ENCODE measurements at places on chromosomes 11 and 22. TPM values are rescaled to one million over a fixed set of nuclear protein-coding genes. Genes with fewer than 3 reads are reported as not detected.

DNA sequence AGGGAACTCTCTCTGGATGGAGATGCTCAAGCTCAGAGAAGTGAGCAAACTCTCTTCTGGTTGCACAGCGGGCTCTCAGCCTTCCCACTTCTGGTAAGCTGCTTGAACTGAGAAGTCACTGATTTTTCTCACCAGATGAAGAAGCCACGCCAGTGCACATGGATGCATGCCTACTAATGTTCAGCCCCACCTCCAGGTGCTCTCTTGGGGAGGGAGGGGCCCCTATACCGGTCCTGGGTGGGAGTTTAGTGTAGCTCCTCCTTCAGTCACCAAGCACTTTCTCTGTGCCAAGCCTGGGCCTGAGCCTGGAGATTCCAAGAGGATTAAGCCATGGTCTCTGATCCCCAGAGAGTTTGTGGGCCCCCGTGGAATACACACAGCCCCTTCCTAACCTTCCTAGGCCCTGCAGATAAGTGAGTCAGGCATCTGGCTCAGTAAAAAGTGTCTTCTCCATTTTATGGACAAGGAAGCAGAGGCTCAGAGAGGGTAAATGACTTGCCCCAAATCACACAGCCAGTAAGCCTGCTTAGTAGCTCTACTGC lies 142.2 kb downstream of the ST3GAL4 start:
- no peaks in the 10 kb centered on the region for H3K36me3 ChIP-seq
- H3K4me3 ChIP-seq = no peak overlapping the region
- H3K27me3 ChIP-seq = no peaks in the 10 kb centered on the region

GRCh38 chr11:74824285-74824982 lies 75.8 kb downstream of the RNF169 start:
- DNase-seq = no peak
- peaks cover 16% of the 10 kb centered on the region for H3K36me3 ChIP-seq
- H3K4me3 ChIP-seq = no peak overlapping the region
- H3K27me3 ChIP-seq = no peaks in the 10 kb centered on the region
- no peaks in the 10 kb centered on the region for H3K4me1 ChIP-seq

DNA sequence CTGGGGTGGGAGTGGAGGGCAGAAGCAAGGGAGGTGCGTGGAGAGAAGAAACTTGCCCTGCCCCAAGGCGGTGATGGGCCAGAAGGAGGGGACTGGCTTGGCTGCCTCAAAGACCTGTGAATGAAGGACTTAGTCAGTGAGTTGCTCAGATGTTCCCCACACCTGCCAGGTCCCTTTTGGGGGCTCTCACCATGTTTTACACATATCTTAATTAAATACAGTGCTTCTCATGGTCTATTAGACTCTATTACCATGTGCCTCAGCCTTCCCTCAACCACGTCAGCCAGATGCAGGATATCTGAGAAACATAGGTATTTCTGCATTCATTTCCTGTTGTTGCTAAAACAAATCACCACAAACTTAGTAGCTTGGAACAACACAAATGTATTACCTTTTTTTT lies 429.5 kb downstream of the BUD13 start:
- no peaks in the 10 kb centered on the region for H3K4me1 ChIP-seq
- H3K36me3 ChIP-seq = no peaks in the 10 kb centered on the region
- H3K27me3 ChIP-seq = no peaks in the 10 kb centered on the region
- H3K4me3 ChIP-seq = no peak overlapping the region
- no peak overlapping the region for H3K27ac ChIP-seq
- no peak for DNase-seq

DNA sequence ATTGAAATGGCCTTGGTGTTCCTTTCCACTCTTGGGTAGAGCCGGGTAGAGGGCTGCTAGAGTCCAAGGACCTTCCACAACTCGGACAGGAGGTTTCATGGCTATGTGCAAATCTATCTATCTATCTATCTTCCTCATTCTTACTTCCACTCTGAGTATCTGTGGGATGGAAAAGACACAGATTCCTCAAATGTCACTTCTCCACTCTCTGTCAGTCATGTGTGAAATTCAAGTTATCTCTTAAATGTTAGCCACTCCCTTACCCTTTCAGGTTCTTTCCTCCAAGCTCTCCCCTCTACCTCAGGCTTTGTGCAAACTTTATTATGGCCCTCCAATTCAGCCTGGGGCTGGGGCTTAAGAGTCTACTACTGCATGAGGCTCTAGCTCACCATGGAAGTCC lies 84.3 kb downstream of the GDPD4 start:
- no peak for DNase-seq
- no peaks in the 10 kb centered on the region for H3K27me3 ChIP-seq
- no peak overlapping the region for H3K27ac ChIP-seq
- H3K4me3 ChIP-seq = no peak overlapping the region

Gene KCNA4
- total RNA-seq = 0.09 TPM

DNA sequence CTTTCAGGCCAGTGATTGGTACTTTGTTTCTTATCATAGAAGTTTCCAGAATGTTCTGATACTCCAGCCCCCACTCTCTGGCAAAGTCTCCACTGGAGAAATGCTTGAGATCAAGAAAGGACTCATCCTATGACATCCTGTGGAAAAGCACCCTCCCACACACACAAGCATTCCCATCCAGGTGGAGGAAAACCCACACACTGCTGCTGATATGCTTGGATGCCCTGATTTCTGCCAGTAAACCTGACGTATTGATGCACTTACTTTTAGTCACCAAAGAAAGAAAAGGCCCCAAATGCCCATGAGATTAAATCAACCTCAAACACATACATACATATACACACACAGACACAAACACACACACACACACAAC lies 9.2 kb upstream of the SLC5A12 start:
- H3K4me1 ChIP-seq = no peaks in the 10 kb centered on the region
- H3K4me3 ChIP-seq = no peak overlapping the region
- no peaks in the 10 kb centered on the region for H3K27me3 ChIP-seq

DNA sequence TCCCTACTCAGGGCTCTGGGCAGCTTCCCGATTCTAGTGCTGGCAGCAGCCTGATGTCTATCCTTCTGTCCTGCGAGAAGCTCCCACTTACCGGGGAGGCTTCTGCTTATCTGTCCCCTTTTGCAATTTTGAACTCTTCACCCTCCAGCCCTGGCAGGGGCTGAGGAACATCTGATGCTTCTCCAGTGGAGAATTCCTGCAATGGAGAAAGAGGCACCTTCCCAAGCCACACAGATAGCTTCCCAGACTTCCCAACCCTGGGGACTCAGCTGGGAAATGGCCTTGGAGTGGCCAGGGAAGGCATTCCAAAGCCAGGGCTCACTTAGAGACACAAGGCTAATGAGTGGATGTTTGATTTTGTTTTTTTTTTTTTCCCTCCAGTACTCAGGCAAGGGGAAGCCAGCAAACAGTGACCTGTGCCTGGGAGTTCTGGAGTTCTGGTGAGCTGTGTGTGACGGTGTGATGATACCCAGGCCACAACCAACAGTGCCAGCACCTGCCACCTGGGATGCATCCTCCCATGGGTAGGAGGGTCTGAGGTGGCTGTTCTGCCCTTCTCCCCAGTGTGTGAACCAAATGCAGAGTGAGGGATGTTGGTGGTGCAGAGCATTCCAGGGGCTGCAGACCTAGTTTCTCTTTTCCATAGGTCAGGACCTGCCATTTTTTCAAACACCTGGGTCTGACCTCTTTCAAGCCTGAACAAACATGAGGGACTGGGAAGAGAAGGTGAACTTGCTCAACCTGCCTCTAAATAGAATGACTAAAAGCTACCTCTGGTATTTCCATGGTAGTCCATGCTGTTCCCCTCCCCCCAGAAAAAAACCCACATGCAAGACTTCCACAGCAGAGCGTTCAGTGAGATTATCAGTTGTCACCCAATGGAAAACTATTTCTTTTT lies 95.1 kb downstream of the CCDC81 start:
- H3K27ac ChIP-seq = no peak overlapping the region
- no peak for DNase-seq
- H3K36me3 ChIP-seq = no peaks in the 10 kb centered on the region
- H3K27me3 ChIP-seq = no peaks in the 10 kb centered on the region
- H3K4me3 ChIP-seq = no peak overlapping the region
- no peaks in the 10 kb centered on the region for H3K4me1 ChIP-seq

- H3K27me3 ChIP-seq = no peaks in the 10 kb centered on the region
- H3K4me3 ChIP-seq = no peak overlapping the region
- no peak for DNase-seq
- no peaks in the 10 kb centered on the region for H3K36me3 ChIP-seq
- H3K27ac ChIP-seq = no peak overlapping the region
Observed at GRCh38 chr22:33542153-33542552, 378.1 kb downstream of the LARGE1 start.

Gene FREY1
- 0.52 TPM for total RNA-seq

DNA sequence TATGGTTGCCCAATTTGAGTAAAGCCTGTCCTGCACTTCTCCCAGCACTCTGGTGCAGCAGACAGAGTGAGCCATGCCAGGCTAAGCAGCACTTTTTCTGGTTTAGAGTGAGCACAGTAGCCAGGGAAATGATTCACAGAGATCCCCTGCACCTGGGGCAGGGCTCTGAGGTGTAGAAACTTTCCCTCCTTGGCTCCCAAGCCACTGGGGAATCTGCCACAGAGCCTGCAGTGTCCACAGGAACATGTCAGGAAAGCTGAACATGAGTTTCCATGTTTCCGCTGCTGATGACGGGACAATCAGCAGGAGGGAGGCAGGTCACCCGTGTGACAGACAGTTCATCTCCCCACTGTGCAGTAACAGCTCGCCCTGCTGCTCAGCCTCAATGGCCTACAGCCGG lies 429.9 kb upstream of the B3GAT1 start:
- no peaks in the 10 kb centered on the region for H3K4me1 ChIP-seq
- H3K27ac ChIP-seq = no peak overlapping the region
- no peak for DNase-seq
- no peaks in the 10 kb centered on the region for H3K27me3 ChIP-seq

Gene CLTCL1
- 9.5 TPM for total RNA-seq

Gene APIP
- total RNA-seq = 51.8 TPM

- peaks cover 3% of the 10 kb centered on the region for H3K27me3 ChIP-seq
- no peak overlapping the region for H3K27ac ChIP-seq
- no peaks in the 10 kb centered on the region for H3K4me1 ChIP-seq
- DNase-seq = no peak
Observed at GRCh38 chr11:33552756-33553155, 147.9 kb downstream of the C11orf91 start.

- no peak for DNase-seq
- peaks cover 2% of the 10 kb centered on the region for H3K4me1 ChIP-seq
- no peak overlapping the region for H3K4me3 ChIP-seq
- no peak overlapping the region for H3K27ac ChIP-seq
- no peaks in the 10 kb centered on the region for H3K36me3 ChIP-seq
Observed at GRCh38 chr11:19722702-19723101, 10.1 kb downstream of the NAV2 start.

DNA sequence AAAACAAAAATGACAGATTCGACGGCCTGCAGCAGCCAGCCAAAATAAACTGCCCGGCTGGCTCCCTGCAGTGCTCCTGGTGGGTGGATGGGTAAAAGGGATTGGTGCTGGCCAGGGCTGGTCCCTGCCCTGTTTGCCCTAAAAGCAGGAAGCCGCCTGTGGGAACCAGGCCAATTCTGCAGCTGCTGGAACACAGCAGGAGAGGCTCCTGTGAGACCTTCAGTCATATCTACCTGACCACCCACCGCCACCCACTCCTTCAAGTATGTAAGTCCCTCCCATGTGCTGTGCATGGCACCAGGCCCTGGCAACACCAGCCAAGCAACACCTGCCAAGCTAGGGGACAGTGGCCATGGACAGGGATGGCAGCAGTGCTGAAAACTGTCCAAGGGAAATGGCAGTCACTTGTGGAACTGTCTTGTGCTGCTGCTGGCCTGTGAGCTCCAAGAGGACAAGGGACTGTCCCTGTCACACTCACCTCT lies 48.7 kb upstream of the ARFGAP3 start:
- no peaks in the 10 kb centered on the region for H3K4me1 ChIP-seq
- no peak overlapping the region for H3K27ac ChIP-seq

DNA sequence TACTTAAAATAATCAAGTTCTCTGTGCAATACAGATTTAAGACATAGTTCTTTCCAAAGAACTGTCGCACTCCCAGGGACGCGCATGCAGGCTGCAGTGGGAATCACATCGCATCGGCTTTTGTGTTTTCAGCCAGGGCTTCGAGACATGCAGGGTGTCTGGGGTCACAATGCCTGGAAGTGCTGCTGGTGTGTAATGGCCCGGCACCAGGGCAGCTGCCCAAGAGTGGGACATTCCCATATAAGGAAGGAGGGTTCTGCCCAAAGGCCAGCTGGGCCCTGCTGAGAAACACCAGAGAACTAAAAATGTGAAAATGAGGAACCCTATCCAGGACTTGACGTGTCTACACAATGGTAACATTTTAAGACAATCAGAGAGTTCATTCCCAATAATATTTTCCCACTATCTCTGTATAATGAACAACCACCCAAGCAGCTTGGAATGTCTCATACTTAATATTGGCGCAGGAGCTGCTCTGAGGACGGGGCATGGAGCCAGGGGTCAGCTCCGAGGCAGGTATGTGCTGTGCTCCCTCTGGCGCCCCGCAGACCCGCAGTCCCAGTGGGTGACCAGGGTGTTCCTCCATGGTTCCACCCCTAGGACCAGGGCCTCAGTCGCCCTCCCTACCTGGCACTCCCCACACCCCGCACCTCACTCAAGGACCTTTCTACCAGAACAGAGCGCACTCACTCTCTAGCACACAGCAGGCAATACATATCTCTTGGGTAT lies 11.3 kb downstream of the MCAT start:
- H3K4me1 ChIP-seq = peaks cover 22% of the 10 kb centered on the region
- H3K36me3 ChIP-seq = peaks cover 54% of the 10 kb centered on the region
- H3K27ac ChIP-seq = no peak overlapping the region
- no peaks in the 10 kb centered on the region for H3K27me3 ChIP-seq

Gene EFCAB6
- total RNA-seq = 1.1 TPM

Gene CEP57
- total RNA-seq = 87.6 TPM

Gene AIFM3
- 0.57 TPM for total RNA-seq

Gene PGA5
- total RNA-seq = 0.19 TPM

DNA sequence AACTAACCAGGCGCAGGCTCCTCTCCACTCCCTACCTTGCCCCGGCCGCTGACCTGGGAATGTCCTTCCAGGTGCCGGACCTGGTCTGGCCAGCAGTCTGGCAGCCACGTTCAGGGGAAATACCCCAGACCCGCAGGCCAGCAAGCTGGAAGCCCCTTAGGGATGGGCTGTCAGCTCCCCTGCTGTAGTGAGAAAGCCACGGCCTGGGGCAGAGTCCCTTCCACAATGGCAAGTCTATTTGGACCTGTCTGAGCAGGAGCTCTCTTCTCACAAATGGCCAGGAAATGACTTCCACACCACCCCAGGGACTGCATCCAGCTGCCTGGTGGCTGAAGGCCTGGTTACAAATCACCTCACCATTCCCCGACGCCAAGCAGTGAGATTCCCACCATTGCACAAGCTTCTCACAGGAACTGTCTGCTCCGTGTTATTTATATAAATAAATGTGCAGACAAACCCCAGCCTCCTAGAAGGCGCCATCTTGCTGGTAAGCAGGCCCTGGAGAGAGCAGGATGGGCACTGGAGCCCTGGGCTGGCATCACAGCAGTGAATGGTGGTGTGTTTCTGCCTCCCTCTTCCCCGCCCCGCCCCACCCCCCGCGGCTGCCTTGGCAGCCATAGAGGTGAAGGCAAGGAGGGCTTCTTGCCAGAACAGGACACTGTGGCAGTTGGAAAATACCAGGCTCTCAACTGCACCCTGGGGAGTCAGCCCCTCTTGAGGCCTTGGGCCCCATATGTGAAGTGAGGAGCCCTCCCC lies 23.7 kb downstream of the RSPH14 start:
- H3K27ac ChIP-seq = no peak overlapping the region
- H3K27me3 ChIP-seq = no peaks in the 10 kb centered on the region
- H3K4me1 ChIP-seq = peaks cover 4% of the 10 kb centered on the region
- DNase-seq = no peak
- no peaks in the 10 kb centered on the region for H3K36me3 ChIP-seq

- peaks cover 6% of the 10 kb centered on the region for H3K4me1 ChIP-seq
- peaks cover 65% of the 10 kb centered on the region for H3K27me3 ChIP-seq
- H3K27ac ChIP-seq = no peak overlapping the region
- DNase-seq = no peak
Observed at GRCh38 chr11:27718863-27719545, 18.7 kb upstream of the BDNF start.
